ENCODE measurements at places on chromosomes 3 and 15. TPM values are rescaled to one million over a fixed set of nuclear protein-coding genes. Genes with fewer than 3 reads are reported as not detected.
A peak's percentile ranks its signal among the peaks of the same experiment; 100 is the strongest.

DNA sequence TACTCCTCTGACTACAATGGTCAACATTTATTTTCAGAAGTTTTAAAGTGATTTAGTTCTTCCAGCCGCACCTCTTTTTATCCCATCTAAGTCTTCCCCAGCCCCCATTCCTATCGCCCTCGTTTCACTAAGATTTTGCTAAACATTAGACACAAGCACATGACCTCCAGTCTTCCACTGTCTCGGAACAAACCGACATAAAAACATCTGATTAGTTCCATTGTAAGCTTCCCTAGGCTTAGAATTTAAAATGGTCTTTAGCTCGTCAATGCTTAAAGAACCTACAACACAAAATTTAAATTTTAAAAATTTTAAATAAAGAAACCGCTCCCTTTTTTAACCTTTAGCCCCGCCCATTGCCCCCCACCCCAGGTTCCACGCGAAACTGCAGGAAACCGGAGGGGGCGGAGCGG lies 284 bp upstream of the TSC22D2 start:
- DNase-seq: no peak

The ZBED2 gene
- total RNA-seq: not detected

DNA sequence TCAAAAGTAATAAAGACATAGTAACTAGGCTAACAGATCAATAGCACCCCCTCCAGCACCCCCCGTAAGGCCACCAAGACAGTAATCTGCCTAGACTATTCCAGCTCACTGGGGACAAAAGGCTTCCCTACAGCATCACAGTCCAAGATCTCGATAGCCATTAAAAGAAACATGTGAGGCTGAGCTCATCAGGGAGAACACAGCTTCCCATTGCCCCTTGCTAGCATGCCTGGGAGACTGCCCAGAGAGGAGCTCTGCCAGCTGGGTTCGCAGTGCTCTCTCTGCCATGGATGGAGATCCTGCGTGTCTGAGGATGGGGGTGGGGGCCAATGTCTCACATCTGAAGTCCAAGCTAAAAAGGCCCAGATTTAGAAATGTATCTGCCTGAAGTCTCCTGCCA lies 17.8 kb downstream of the LRIG1 start:
- DNase-seq: peak; percentile 94

The FEZF2 gene
- not detected for total RNA-seq

DNA sequence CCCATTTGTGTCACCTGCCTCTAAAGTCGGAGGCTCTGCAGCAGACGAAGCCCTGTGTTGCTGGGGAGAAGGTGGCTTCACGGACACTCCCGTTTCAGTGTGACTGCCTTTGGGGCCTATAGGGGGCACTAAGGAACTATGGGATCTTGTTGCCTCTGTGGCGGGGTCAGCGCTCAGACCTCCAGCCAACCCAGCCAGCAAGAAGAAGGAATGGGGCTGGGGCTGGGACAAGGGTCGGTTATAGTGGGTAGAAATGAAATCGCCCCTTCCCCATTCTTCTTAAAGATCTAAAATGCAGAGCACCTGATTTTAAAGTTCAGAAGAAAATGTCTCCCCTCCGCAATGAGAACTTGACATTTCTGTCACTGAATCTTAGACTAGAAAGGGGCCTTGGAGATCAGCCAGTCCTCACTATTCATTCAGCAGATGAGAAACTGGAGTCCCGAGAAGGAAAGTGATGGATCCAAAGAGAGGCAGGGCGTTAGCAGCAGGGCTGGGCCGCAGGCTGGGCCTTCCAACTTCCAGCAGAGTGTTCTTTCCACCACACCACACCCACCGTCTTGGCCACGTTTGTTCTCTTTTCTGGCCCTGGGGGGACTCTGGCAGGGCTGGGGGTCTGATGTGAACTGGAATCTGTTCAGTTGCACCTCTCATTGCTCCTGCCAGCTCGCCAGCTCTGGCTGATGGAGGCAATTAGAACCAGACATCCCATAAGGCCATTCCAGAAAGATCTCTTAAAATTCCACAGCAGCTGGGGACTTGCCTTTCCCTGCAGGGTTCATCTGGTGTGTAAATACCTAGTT lies 195.4 kb downstream of the OPA1 start:
- DNase-seq: no peak

DNA sequence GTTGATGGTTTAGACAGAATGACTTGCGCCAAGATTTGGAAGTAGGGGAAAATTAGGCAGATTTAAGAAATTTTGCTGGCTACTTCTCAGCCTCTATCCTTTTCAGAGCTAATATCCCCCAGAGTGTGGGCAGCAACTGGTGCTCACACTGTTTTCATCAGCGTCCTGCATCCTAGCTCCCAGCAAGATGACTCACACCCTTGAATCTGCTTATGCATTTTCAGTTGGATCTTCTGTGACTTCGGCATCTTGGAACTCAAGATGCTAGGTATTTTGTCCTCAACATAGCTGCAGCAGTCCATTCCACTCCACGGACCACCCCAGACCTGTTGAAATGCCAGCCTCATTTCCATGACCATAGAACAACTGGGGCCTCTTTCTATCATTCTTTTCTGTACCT lies 336.1 kb upstream of the NR2F2 start:
- DNase-seq: no peak

The WDR72 gene
- total RNA-seq: 0.16 TPM

The KBTBD13 gene
- 1.5 TPM for total RNA-seq

The C15orf61 gene
- 4.4 TPM for total RNA-seq

The SHF gene
- 13.8 TPM for total RNA-seq

DNA sequence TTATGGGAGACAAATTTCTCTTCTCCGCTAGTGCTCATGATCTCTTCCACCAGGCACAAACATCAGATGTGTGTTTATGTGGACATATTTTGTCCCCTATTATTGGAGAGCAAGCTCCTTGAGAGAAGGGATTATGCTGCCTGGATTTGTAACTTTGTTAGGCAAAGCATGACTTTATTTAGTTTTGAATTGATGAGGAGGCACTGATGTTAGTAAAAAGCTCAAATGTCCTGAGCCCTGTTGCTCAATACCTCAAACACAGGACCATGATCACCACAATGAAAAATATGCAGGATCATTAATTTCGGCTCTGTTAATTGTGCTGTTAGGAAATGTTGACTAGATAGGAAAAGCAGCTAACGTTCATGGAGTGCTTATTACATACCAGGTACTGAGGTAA lies 29.1 kb downstream of the SCG5 start:
- no peak for DNase-seq

GRCh38 chr15:68638953-68639515 lies 60.2 kb downstream of the CORO2B start:
- no peak for DNase-seq

DNA sequence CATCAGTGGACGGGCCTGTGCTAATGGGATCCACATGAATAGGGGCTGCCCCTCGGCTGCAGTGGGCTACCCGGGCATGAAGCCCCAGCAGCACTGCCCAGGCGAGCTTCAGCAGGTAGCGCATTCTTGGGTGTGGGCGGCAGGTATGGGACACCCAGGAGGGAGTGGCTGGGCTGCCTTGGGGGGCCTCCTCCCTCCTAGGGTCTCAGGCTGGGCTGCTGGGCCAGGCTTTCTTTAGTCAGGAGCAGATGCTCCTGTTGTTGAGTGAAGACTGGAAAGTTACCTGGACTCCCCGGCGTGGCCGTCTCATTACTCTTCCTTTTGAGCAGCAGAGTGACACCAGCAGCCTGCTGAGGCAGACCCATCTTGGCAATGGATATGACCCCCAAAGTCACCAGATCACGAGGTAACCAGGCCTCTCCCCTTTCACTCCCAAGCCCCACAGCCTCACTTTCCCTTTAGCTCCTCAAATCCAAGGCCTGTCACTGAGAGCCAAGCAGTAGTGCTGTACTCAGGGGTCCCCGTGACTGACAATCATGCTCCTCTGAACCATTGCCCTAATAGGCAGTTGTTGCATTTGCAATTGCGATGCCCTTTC lies 73.2 kb downstream of the BOC start:
- DNase-seq: no peak

GRCh38 chr15:58919232-58919631 lies 14.2 kb downstream of the SLTM start:
- DNase-seq: no peak

DNA sequence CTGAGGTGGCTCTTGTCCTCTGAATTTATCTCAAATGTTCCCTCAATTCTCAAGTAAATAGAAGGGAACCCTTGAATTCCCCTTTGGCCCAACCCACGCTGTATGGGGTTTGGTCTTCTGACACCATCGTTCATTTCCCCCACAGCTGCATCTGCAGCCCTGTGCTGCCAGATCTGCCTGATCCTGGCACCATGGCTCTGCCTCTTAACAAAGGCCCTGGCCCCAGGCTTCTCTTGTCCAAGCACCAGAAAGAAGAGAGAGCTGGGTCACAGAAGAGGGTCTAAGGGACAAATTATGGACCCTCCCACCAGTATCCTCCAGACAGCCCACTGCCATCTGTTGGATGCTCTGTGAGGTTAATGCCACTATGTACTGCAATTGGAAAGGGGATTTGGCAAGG lies 1.8 kb downstream of the MAP1A start:
- no peak for DNase-seq

- no peak for DNase-seq
Measured at GRCh38 chr3:144586382-144586781, 614.8 kb downstream of the DIPK2A start.

DNA sequence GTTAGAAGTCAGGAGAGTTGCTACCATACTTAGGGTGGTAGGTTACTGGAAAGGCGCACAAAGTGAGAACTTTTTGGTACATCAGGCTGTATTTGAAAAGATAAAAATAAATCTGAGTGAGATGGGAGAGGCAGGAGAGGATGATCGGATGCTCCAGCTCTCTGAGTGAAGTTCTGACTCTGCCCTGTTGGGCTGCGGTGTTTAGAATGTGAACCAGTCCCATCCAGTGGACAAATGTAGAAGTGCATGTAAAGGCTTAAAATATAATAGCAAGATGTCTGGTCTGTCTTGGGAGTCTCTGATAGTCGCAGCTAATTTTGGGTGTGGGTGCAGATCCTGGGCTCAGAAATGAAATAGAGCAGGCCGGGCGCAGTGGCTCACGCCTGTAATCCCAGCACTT lies 30.4 kb downstream of the ACKR2 start:
- no peak for DNase-seq

DNA sequence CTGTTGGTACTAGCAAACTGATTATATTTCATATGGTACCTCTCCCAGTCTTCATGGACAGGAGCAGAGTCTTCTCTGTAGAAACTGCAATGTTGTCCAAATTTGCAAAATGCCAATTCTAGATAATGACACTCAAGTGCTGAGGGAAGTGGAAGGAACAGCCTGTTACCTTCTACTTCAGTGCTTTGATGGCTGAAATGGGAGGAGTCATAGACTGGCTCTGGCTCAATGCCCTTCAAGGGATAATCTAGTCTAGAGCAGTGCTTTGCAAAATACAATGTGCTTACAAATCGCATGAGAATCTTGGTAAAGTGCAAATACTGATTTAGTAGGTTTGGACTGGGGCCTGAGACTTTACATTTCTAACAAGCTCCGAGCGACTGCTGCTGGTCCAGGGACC lies 51.7 kb upstream of the ACP3 start:
- no peak for DNase-seq

The ADAMTS17 gene
- 4.2 TPM for total RNA-seq

- DNase-seq: no peak
Measured at GRCh38 chr3:138748190-138748589, 86.5 kb downstream of the PIK3CB start.

GRCh38 chr3:172089250-172089649 lies 49.9 kb downstream of the FNDC3B start:
- no peak for DNase-seq

DNA sequence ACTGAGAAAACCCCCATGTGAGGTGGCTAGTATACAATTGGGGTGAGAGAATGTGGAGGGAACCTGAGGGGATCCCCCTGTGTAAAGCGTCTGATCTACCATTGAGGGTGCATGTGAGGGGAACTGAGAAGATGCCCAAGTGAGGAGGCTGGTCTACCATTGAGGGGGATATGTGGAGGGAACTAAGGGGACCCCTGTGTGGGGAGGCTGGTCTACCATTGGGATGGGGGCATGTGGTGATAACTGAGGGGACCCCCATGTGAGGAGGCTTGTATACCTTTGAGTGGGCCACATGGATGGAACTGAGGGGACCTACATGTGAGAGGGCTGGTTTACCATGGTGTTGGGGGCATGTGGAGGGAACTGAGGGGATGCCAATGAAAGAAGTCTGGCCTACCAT lies 160.8 kb downstream of the FBLN2 start:
- DNase-seq: peak; percentile 12

- no peak for DNase-seq
Measured at GRCh38 chr15:54045397-54045796, 67.2 kb downstream of the UNC13C start.

- peak; percentile 17 for DNase-seq
Measured at GRCh38 chr3:52118156-52118875, 35.9 kb downstream of the POC1A start.

GRCh38 chr15:58535894-58536293 lies 104.1 kb downstream of the LIPC start:
- no peak for DNase-seq

The ESYT3 gene
- 2.7 TPM for total RNA-seq

- DNase-seq: no peak
Measured at GRCh38 chr3:18562364-18563154, 137.4 kb upstream of the SATB1 start.

GRCh38 chr15:91516866-91517265 lies 336.6 kb upstream of the SLCO3A1 start:
- no peak for DNase-seq

The CCR9 gene
- not detected for total RNA-seq

DNA sequence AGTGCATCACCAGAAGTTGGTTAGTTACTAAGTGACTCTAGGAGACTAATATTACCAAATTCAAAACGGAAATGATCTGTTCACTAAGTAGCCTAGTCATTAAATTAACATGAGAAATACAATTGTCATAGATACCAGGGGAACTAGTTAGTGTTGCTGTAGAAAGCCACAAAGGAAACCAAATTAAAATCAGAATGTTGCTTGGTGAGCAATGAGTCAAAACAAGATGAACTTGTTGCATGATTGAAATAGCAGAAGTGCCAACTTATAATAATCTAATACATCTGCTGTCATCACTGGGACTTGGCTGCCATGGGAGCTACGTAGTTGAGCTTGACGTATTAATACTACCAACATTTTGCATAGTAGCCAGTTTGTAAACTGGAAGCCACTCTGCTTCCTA lies 458.1 kb downstream of the DIPK2A start:
- no peak for DNase-seq

- DNase-seq: peak; percentile 53
Measured at GRCh38 chr15:100627789-100628395, 25.5 kb downstream of the ASB7 start.

The SST gene
- total RNA-seq: not detected

- no peak for DNase-seq
Measured at GRCh38 chr15:74270854-74271520, 34.9 kb downstream of the CCDC33 start.

- DNase-seq: peak; percentile 78
Measured at GRCh38 chr15:71708741-71709140, 101.6 kb upstream of the NR2E3 start.

DNA sequence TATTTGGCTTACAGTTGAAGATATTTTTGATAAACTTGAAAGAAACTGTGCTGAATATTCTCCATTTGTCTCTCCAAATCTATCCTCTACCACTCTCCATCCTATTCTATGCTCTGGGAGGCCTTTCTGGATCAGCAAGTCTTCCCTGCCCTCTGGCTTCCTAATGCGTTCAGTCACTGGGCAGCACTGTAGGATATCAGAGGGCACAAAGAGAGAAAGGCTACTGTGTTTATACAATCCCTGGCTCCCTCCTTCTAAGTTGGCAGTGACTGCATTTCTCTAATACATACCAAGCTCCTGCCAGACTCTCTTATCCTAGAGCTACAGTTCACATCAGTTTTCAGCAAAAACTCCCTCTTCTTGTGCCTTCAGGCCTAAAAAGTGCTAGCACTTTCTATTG lies 102.1 kb upstream of the FHIT start:
- DNase-seq: no peak

The PGBD4 gene
- total RNA-seq: 1.7 TPM

Data from aorta (tissue), 5 donors.